Naive thymus-derived CD8-positive, alpha-beta T cell (primary cell): ENCODE measurements at places on chromosomes 2 and 18. TPM values are rescaled to one million over a fixed set of nuclear protein-coding genes. Genes with fewer than 3 reads are reported as not detected.

Gene CRIM1
- total RNA-seq, result 0.88 TPM

Gene GBX2
- not detected for total RNA-seq

Gene LRRTM4
- total RNA-seq, result not detected

Gene DSG2
- total RNA-seq, result 0.30 TPM

Gene LAMA1
- total RNA-seq, result not detected

Gene PARD6G
- total RNA-seq, result 0.34 TPM

- peak; percentile 56 for DNase-seq
Measured at GRCh38 chr2:10043256-10043905, at the start of gene KLF11. TSS of gene KLF11 (plus strand) at chr2:10043550. CDS start at chr2:10043717, 167 bp downstream.

DNA sequence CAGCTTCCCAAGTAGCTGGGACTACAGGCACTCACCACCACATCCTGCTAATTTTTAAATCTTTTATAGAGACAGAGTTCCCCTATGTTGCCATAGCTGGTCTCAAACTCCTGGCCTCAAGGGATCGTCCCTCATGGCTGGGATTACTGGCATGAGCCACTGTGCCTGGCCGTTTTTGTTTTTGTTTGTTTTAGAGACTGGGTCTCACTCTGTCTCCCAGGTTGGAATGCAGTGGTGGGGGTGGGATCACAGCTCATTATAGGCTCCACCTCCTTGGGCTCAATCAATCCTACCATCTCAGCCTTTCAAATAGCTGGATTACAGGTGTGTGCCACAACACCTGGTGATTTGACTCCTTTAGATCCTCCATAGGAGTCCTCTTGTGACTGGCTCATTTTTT lies 19.5 kb upstream of the ZDBF2 start:
- DNase-seq, result no peak

DNA sequence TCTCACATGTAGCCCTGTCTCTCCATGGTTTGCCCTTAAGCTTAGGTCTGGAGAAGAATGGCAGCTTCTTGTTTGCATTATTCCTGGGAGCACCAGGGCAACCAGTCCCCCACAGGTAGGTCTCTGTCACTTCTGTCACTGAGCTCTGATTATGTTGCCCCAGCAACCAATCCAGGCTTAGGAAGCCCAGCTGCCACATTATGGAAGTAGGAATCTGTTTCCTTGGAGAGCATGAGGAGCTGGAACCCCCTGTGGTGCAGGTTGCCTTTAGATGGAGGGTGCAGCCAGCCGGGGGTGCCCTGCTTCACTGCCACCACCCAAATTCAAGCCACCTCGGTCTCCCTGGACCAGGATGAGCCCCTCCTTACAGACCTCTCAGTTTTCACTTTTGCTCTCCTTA lies 4.8 kb downstream of the RESP18 start:
- no peak for DNase-seq

DNA sequence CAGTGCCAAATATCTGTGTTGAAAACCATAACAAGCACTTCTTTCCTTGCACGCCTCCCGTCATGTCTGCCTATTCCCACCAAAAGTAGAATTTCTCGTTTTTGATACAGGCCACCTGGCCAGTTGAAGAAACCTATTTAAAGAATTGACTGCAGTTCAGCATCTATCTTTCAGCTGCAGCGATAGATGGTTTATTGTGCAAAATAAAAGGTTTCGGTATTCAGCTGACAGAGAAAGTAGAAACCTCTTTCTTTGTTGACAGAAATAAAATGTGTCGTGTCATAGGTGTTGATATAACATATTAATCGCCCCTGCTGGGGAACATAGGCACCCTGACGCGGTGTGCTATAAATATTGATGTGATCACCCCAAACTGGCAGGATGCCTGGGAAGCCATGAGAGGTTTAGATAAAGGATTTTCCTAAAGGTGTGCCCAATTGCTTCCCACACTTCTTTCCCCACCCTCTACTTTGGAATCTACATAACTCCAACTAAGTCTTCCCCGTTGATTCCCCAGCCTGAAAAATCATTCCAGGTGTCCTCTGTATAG lies 570.4 kb downstream of the CCDC85A start:
- DNase-seq, result no peak

DNA sequence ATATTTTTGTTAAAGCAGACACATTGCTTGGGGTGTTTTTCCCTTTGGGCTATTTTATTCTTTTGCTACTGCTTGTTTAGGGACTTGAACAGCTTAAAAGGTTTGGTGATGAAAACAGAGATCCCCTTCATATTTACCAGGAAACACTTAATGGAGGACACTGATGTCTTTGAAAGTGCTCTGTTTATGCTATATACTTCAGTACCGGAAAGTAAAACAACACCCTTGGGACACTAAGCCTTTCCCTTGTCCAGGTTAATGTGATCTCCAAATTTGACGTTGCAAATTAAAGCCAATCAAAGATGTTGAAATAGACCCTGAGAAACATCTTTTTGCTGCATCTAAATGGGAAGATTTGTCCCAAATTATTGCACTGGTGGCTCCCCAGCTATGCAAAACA lies 564.6 kb upstream of the PKDCC start:
- DNase-seq, result no peak

GRCh38 chr2:234751275-234751973 lies 200.4 kb upstream of the SH3BP4 start:
- DNase-seq, result no peak

DNA sequence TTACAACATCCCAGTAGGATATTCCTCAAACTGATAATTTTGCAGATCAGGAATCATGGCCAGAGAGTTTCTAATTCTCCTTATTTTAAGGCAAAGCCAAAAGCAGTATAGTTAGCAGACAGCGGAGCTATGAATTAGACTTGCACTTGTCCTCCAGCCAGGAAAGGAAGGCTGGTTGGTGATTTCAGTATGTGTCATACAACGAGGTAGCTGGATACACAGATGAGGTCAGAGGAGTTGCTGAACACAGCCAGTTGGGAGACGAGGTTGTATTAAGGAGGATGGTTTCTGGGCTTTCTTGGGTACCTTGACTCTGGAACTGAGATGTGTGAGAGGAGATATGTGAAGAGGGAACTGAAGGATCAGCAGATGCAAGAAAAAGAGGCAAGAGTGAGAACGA lies 185.2 kb downstream of the SOX11 start:
- no peak for DNase-seq

- DNase-seq, result no peak
Measured at GRCh38 chr2:205696927-205697441, 14.7 kb downstream of the NRP2 start.

DNA sequence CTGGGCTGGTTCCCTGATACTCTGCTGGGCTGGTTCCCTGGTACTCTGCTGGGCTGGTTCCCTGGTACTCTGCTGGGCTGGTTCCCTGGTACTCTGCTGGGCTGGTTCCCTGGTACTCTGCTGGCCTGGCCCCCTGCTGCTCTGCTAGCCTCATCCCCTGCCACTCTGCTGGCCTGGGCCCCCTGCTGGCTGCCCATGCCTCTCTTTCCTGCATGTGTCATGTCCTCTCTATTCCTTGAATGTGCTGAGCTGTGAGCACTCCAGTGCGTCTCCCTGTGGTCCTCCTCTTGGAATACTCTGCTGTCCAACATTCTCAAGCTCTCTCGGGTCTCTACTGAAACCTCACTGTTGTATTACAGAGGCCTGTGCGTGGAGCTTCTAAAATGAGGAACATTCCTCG lies 216.3 kb downstream of the RNF144A start:
- DNase-seq, result no peak

GRCh38 chr2:38239452-38239851 lies 137.6 kb downstream of the ATL2 start:
- no peak for DNase-seq

- DNase-seq, result no peak
Measured at GRCh38 chr18:70044632-70045031, 97.0 kb upstream of the CD226 start.

GRCh38 chr2:33782395-33783230 lies 183.5 kb upstream of the FAM98A start:
- no peak for DNase-seq

- DNase-seq, result no peak
Measured at GRCh38 chr2:70906439-70907005, 29.2 kb upstream of the ATP6V1B1 start.

GRCh38 chr2:30031184-30031583 lies 109.8 kb upstream of the ALK start:
- no peak for DNase-seq

- DNase-seq, result no peak
Measured at GRCh38 chr2:214904634-214905033, 95.2 kb upstream of the BARD1 start.

DNA sequence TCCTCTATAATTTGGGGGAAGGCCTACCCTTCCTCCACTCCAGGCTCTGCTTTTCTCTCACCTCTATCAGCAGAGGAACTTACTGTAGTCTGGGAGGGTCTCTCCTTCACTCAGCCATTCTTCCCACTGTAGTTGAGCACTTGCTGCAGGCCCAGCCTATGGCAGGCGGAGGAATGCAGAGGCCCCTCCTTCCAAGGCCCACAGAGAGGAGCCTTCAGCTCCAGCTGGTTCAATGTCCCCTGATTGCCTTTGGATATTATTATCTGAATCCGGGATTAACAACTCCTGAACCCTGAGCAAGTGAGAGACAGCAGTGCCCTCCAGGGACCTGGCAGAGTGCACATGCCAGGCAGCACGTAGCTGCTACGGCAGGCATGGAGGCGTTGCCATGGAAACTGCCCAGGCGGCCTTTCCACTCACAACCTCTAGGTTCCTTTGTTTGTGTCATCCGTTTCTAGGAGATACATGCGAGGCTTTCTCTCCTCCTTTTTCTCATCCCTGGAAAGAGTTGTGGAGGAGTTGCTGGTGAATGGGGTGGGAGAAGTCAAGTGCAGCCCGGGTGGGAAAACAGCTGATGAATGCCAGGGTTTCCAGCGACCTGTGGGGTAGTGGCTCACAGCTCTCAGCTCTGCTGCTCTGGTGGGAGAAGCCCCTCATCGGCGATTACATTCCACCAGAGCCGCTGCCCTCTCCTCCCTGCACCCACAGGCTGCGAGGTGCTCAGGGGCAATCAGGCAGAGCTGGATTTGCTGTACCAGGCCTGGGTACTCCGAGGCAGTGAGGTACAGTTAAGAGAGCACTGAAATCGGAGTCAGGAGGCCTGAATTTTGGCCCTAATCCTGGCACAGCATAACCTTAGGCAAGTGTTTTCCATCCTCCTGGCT lies 55.3 kb upstream of the HK2 start:
- DNase-seq, result no peak

- DNase-seq, result no peak
Measured at GRCh38 chr2:1701556-1702185, 42.6 kb downstream of the PXDN start.

GRCh38 chr18:63539904-63540510 lies 2.2 kb upstream of the SERPINB12 start:
- DNase-seq, result no peak
